ENCODE measurements at places on chromosomes 6 and 20.

DNA sequence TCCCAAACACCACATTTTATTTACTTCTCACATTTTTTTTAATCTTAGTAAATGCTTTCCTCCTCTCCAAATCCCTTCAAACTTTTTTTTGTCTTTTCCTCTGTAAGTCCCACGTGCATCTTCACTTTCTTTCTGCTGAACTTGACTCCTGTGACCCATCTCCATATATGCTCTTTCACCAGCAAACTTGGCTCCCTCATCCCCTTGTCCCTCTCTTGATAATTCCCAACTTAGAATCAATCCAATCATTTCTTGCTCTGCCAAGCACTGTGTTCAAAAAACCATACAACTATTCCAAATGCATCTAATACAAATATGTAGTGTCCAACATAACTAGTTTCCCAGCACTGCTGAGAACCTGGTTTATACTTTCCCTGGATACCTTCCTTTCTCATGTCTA lies 519.4 kb downstream of the HDGFL1 start:
- DNase-seq, result no peak

DNA sequence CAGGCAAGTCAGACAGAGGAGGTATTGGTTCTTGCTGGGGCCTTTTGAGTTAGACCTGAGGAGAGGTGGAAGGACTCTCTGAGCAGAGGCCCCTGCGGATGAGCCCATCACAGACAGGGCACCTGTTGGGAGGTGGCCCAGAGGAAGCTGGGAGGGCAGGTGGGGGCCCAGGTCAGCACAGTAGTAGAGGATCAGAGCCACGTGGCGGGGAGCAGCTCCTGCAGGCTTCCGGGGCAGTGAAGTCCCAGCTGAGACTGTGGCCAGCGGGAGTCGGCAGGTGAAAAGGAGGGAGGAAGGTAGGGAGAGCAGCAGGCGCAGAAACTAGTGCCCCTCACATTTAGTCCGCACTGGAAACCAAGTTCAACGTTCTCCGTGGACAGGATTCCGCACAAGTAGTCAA lies 61.8 kb downstream of the RSPH3 start:
- DNase-seq, result no peak

DNA sequence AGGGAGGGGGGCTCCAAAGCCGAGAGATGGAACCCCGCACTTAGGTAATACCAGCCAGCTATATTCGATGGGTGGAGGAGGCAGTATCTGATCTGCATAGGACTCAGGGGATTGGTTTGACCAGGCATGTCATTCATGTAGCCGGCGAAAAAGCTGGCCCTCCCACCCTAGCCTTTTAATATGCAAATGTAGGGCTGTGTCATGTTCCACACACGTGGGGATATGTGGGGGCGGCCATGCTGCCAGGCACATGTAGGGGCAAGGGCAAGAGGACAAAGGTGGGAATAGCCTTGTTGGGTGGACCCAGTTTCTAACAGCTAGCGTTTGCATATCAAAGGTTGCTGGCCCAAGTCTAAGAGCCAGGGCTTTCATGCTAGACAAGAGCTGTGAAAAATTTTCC lies 39.1 kb upstream of the DDR1 start:
- no peak for DNase-seq

- no peak for DNase-seq
Measured at GRCh38 chr6:107871976-107872375, 47.9 kb upstream of the SCML4 start.

GRCh38 chr6:163568275-163568674 lies 153.8 kb downstream of the QKI start:
- DNase-seq, result no peak

DNA sequence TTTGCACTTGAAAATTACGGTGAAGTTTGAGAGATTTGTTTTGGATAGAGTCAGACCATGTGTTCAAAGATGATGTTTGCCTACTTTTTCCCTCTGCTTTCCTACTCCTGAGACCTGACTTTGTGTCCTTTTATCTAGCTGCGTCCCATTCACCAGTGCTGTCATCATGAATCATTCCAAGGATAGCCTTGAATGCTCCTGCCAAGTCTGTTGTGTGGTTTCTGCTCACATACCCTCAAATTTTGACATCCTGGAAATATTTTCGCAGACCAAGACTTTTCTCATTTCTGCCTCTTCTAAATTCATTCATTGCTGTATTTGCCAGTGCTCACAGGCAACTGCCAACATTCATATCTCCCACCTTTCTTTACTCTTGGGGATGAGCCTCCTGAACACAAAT lies 175.9 kb upstream of the SCGN start:
- no peak for DNase-seq

DNA sequence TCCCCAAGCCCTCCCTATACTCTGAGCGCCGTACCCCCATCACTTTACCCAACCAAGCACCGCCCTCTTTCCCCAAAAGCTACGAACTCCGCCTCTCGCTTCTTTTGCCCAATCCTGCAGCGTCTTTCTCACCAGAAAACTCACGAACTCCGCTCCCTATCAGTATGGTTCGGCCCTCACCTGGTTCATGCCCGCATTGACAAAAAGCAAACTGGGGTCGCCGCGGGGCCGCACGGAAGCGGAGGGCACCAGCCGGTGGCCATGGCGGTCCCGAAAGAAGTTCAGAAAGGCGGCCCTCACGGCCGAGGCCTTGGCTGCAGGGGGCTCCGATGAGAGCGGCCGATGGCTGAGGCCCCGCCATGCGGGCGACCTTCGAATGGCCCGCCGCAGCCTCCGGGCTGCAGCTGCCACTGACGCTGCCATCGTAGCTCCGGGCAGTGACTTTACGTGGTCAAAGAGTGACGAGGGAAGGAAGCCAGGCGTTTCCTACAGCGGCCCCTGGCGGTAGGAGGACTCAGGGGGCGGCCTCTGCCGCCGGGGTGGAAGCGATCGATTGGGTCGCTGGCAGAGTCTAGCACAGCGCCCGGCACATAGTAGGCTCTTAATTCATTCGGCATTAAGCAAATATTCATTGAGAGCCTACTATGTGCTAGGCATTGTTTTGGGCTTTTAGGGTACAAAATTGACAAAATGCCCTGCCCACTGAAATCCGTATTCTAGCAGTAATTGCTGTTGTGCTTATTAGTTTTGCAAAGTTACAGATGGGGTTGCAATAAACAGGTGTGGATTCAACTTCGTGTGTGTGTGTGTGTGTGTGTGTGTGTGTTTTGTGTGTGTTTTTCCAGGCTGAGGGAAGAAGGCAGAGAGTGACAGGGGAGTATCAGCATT lies at the start of gene AARS2:
Gene AARS2, minus strand, starts transcription at position 447 of the 888 bp plus-strand sequence. Its CDS starts 24 bp downstream, at position 423.
- DNase-seq, result no peak

- no peak for DNase-seq
Measured at GRCh38 chr6:20426177-20427082, 24.8 kb downstream of the E2F3 start.

GRCh38 chr6:26087284-26088115 lies at the start of gene HFE:
Gene HFE, plus strand, starts transcription at chr6:26087429. Its CDS starts 12 bp downstream, at chr6:26087441.
- DNase-seq, result no peak

GRCh38 chr20:56733967-56734366 lies 104.9 kb downstream of the TFAP2C start:
- DNase-seq, result no peak

DNA sequence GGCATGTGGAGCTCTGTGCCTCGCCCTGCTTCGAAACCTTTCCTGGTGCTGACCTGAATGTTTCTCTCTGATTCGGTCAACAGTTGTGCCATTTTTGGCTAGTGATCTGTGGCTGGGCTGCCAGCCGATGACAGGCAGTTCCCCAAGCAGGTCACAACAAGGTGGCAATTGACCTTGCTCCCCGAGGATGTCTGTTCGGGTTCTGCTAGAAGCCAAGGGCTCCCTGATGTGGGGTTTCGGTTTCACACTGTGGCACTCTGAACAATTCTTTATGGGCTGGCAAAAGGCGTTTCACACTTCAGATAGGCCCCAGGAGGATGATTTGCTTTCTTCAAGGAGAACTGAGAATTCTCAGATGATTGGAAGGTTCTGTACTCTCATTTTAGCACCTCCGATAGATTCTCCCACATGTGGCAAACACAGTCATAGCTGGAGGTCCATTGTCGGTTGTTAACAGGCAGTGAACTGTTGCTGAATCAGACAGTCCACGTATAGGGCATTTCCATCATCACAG lies 135.6 kb downstream of the SLC24A3 start:
- no peak for DNase-seq

DNA sequence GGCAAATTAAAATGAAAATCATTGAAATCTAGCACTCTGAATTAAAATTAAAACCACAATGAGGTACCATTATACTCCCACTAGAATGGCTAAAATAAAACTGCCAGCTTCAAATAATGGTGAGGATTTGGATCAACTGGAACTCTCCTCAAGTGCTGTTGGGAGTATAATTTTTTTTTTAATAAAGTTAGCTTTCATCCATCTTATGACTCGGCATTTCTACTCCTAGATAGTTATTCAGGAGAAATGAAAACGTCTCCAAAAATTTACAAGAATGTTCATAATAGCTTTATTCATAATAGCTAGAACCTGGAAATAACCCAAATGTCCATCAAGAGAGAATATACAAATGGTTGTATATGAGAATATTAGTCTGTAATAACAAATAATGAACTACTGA lies 63.2 kb downstream of the ASXL1 start:
- no peak for DNase-seq

GRCh38 chr6:123016431-123017103 lies 20.5 kb downstream of the CLVS2 start:
- peak; percentile 87 for DNase-seq

DNA sequence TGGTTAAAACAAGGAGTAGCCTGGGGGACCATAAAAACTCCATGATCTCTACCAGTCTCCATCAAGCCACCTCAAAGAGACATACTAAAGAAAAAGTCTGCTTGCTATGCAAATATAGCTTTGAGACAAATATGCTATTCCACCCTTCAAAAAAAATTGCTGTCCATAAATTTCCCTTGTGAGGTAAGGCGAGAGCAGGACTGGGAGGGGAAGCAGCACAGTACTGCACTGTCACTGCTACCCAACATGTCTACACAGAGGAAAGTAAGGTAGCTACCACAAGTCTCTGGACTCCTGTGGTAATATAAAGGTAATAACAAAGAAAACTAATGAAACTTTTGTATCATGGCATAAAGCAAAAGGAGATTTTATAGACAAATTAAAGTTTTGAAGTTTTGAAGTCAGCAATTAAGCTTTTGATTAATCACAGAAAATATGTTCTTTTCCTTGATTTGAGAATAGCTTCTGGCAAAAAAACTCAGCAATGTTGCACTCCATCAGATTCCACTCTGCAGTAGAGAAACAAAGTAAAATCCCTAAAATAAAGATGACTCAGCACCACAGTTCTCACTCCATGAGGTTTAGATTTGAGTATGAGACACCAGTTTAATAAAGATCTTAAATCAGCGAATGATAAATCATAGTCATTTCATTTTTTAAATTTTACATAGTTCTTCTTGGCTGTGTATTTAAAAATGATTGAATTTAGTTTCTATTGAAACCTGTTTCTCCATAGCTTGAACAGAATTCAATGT lies 602.4 kb downstream of the COL12A1 start:
- no peak for DNase-seq

DNA sequence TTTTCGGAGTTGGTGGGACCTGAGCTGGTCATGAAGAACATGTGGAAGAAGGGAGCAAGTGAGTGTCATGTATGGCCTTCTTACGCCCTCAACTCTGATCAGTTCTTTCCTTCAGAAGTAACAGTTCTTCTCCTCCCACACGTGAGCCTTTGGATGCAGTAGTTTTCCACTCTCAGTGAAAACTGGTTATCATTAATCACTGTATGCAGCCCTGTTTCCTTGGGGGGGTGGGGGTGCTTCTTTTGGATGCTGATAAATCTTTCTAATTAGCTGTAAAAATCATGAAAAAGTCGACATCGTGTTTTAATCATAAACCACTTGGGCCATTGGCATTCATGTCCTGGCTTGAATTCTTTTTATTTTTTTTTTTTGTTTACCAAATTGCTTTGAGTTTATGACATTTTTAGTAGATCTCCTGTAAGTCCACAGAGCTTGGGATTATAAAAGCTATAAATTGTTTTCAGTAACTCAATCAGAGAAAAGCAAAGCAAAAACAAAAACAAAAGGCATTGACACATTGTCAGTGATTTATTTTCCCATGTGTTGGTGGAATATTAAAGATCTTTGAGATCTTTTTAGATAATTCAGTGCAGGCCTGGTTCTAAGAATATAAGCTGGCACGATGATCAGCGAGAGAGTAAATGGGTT lies 84.8 kb downstream of the TRMT11 start:
- no peak for DNase-seq

DNA sequence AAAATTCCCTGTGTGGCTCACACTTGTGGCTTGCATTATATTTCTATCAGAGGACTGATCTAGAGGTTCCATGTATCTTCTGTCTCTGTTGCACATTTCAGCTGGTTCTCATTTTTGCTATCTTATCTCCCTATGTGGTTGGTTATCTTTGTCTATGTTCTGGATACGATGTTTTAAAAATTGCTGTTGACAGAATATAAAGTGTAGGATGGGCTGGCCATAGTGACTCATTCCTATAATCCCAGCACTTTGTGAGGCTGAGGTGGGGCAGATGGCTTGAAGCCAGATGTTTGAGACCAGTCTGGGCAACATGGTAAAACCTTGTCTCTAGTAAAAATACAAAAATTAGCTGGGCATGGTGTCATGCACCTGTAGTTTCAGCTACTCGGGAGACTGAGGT lies 9.9 kb upstream of the ULBP3 start:
- no peak for DNase-seq

- no peak for DNase-seq
Measured at GRCh38 chr6:72724545-72724944, 102.7 kb downstream of the KCNQ5 start.

DNA sequence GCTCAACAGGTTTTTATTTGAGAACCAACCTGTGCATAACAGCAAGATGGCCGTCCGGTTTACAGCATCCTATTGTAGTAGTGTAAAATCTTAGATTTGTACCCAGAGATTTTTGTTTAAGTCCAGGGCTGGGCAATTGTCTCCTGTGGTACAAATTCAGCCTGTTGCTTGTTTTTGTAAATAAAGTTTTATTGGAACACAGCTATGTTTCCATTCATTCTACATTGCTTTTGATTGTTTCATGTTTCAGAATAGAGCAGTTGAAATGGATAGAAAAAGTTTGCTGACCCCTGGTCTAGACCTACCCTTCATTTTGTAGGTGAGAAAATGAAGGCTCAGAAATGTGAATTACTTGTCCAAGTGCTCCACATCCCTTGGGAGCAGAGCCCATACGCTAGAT lies 8.5 kb downstream of the SMPDL3A start:
- no peak for DNase-seq

- no peak for DNase-seq
Measured at GRCh38 chr6:157066781-157067491, 256.4 kb downstream of the TMEM242 start.

DNA sequence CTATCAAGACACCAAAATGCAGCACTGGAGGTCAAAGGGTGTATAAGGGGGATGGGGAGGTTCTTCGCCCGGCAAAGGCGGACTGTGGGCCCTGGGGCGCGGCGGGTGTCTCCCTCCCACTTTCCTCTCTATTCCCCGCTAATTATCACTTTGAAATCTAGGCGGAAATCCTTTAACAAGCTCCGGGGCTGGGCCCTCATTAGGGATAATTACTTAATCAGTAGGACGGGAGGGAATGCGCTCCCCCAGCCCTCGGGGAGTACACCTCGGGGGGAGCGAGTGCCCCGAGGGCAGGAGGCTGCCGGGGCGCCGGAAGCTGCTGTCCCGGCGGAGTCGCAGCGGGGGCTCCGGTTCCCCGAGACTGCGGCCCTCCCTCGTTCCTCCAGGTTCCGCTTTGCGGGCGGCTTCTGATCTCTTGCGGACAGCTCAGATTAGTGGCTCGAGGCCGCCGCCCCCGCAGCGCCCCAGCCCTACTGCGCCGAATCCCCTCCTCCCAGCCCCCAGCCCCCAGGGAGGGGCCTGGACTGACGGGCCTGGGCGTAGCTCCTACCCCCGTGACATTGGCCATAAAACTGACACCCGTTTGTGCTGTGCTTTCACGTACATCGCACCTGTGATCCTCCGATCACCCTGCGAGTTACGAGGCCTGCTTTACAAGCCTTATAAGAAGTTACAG lies 14.7 kb downstream of the MUCL3 start:
- DNase-seq, result no peak

- no peak for DNase-seq
Measured at GRCh38 chr20:1467355-1468116, 887 bp upstream of the NSFL1C start.
